Upper lobe of right lung (tissue), 1 donor: ENCODE measurements at places on chromosomes 4 and X.
A peak's percentile ranks its signal among the peaks of the same experiment; 100 is the strongest.

DNA sequence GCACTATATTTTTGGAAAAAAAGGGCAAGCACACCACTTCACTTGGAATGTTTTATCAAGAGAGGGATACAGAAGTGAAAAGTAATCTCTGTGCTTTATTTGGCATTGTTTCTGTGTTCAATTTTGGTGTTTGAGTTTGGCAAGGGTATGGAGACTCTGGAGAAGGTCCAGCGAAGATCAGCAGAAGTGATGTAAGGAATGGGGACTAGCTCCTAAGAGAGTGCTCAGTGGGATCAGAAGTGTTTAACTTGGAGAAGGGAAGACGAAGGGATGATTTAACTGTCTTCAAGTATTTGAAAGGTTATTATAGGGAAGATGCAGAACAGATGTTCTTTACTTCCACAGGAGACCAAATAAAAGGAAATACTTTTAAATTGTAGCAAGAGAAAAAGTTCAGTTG, 74.3 kb downstream of the CFAP299 start:
- DNase-seq = no peak
- H3K27me3 ChIP-seq = no peaks in the 10 kb centered on the region
- H3K4me1 ChIP-seq = no peaks in the 10 kb centered on the region
- H3K27ac ChIP-seq = no peak overlapping the region
- no peaks in the 10 kb centered on the region for H3K36me3 ChIP-seq
- H3K4me3 ChIP-seq = no peak overlapping the region

- peak; percentile 63 for DNase-seq
- H3K27me3 ChIP-seq = no peaks in the 10 kb centered on the region
- H3K4me1 ChIP-seq = no peaks in the 10 kb centered on the region
- no peaks in the 10 kb centered on the region for H3K36me3 ChIP-seq
Measured at GRCh38 chr4:78512357-78512920, 39.1 kb upstream of the ANXA3 start.

DNA sequence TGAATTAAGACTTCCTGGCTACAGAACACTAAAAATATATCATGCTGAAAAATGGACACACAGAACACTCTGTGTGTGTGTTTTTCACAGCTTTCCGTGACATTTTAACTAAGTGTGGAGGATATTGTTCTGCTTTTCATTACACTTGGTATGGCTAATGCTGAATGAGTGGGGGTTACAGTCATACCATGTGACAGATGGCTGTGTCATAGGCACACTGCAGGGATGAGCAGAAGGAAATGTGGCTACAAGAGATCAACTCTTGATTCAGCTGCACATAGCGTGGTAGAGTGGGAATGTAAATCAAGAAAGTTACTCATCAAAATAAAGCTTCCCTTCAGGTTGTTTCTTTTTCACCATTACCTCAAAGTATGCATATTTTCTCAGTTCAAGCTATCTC, 669.8 kb downstream of the IQCM start:
- H3K27me3 ChIP-seq = no peaks in the 10 kb centered on the region
- no peaks in the 10 kb centered on the region for H3K4me1 ChIP-seq
- H3K4me3 ChIP-seq = no peak overlapping the region
- no peaks in the 10 kb centered on the region for H3K36me3 ChIP-seq
- no peak for DNase-seq

- H3K36me3 ChIP-seq = no peaks in the 10 kb centered on the region
- H3K4me3 ChIP-seq = no peak overlapping the region
- no peaks in the 10 kb centered on the region for H3K27me3 ChIP-seq
- DNase-seq = no peak
Measured at GRCh38 chrX:28586286-28586685, 960 bp upstream of the IL1RAPL1 start.

- H3K4me3 ChIP-seq = no peak overlapping the region
- no peaks in the 10 kb centered on the region for H3K27me3 ChIP-seq
- no peaks in the 10 kb centered on the region for H3K36me3 ChIP-seq
- DNase-seq = no peak
- H3K4me1 ChIP-seq = peaks cover 3% of the 10 kb centered on the region
Measured at GRCh38 chr4:88356771-88357170, 21.9 kb upstream of the HERC6 start.

- peaks cover 10% of the 10 kb centered on the region for H3K36me3 ChIP-seq
- no peak overlapping the region for H3K27ac ChIP-seq
- peaks cover 16% of the 10 kb centered on the region for H3K4me1 ChIP-seq
- no peaks in the 10 kb centered on the region for H3K27me3 ChIP-seq
- peak overlapping the region; percentile 96 for H3K4me3 ChIP-seq
Measured at GRCh38 chr4:3532751-3533422, 665 bp upstream of the LRPAP1 start.

DNA sequence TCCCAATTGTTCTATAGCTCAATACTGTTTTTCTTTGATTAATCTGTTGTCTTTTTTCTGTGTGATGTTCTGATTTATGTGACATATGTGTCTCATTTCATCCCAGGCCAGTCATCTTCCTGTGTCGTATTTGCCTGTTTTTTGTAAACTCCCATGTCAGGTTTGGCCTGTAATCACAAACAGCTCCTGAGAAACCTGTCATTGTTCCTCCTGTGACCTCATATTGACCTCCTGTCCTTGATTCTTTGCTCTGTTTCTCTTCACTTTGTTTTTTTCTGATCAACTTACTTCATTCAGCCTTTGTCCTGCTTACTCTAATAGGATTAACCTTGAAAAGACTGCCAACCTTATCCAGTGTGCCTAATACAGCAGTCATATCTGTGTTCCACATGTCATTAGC, 438.3 kb downstream of the CFAP47 start:
- no peaks in the 10 kb centered on the region for H3K27me3 ChIP-seq
- no peak overlapping the region for H3K27ac ChIP-seq
- no peaks in the 10 kb centered on the region for H3K4me1 ChIP-seq
- H3K36me3 ChIP-seq = no peaks in the 10 kb centered on the region
- no peak for DNase-seq
- no peak overlapping the region for H3K4me3 ChIP-seq

- H3K27ac ChIP-seq = no peak overlapping the region
- DNase-seq = no peak
- H3K4me3 ChIP-seq = no peak overlapping the region
- no peaks in the 10 kb centered on the region for H3K27me3 ChIP-seq
Measured at GRCh38 chr4:53156896-53157295, 209.0 kb downstream of the SCFD2 start.

GRCh38 chrX:137563681-137564651, 2.0 kb upstream of the ZIC3 start:
- H3K4me1 ChIP-seq = peaks cover 5% of the 10 kb centered on the region
- H3K36me3 ChIP-seq = no peaks in the 10 kb centered on the region
- DNase-seq = no peak

DNA sequence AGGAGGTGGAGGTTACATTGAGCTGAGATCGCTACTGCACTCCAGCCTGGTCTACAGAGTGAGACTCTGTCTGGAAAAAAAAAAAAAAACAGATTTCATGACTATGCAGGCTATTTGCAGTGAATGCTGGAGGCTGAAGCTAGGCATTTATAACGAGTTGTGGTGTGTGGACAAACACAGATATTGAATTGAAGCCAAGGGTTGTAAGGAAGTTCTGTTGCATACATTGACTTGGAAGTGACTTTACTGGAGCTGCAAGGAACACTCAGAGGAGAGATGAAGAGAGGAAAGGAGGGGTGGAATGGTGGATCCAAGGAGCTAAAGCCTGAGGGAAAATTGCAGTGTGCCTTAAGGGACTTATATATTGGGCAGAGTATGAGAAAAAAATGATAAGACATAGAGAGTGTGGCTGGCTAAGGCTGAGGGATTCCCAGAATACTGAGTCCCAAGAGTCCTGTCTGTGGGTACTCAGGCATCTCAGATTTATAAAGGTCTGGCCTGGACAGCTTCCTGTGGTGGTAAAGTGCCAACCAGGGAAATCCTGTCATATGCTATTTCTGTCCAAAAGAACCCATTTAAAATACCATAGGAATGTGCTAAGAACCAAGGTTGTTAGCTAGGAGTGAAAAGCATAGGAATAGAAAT, 87.8 kb upstream of the GUCY1A1 start:
- no peak overlapping the region for H3K4me3 ChIP-seq
- H3K27me3 ChIP-seq = no peaks in the 10 kb centered on the region
- no peak for DNase-seq

DNA sequence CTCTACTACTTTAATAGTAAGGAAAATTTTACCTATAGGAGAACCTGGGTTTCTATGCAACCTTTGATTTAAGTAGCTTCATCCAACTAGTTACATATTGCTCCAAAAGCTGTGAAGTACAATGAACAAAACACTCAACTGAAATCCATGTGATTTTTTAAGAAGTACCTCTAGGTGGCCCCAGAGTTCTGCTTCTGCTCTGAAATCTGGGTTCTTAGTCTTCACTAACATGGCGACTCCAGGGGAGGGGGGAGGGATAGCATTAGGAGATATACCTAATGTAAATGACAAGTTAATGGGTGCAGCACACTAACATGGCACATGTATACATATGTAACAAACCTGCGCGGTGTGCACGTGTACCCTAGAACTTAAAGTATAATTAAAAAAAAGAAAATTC, 73.4 kb upstream of the MAGEB2 start:
- no peak for DNase-seq
- no peaks in the 10 kb centered on the region for H3K27me3 ChIP-seq
- H3K36me3 ChIP-seq = no peaks in the 10 kb centered on the region
- no peak overlapping the region for H3K4me3 ChIP-seq

GRCh38 chrX:150683536-150684146, 9.6 kb upstream of the MTMR1 start:
- no peaks in the 10 kb centered on the region for H3K36me3 ChIP-seq
- no peaks in the 10 kb centered on the region for H3K27me3 ChIP-seq
- DNase-seq = no peak
- H3K4me1 ChIP-seq = no peaks in the 10 kb centered on the region
- H3K4me3 ChIP-seq = no peak overlapping the region

GRCh38 chrX:46549914-46550313, 4.7 kb upstream of the ZNF674 start:
- no peak overlapping the region for H3K4me3 ChIP-seq
- no peaks in the 10 kb centered on the region for H3K27me3 ChIP-seq
- peaks cover 13% of the 10 kb centered on the region for H3K4me1 ChIP-seq
- H3K27ac ChIP-seq = no peak overlapping the region

DNA sequence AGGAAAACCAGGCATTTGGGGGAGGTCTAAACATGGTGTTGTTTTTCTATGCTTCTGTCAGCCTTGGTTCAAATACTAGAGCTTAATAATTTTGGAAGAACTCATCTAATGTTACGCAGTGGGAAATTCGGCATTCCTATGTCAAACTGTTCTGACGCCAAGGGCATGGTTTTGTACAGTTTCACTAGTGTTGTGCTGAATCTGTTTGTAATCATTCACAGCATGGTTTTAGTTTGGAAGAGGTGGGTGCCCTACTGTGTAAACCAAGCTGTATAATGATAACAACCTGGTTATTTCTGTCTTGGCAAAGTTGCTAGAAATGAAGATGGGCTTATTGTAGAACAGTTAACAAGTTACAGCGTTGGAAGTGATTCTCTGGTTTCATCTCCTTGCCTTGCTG, 5.2 kb downstream of the DDX3X start:
- H3K36me3 ChIP-seq = peaks cover 53% of the 10 kb centered on the region
- H3K27me3 ChIP-seq = no peaks in the 10 kb centered on the region
- H3K27ac ChIP-seq = no peak overlapping the region
